ENCODE measurements at places on chromosomes 13 and 19. TPM values are rescaled to one million over a fixed set of nuclear protein-coding genes. Genes with fewer than 3 reads are reported as not detected.
A peak's percentile ranks its signal among the peaks of the same experiment; 100 is the strongest.

Gene CBARP
- total RNA-seq: 7.6 TPM

Gene TINCR
- 2.0 TPM for total RNA-seq

DNA sequence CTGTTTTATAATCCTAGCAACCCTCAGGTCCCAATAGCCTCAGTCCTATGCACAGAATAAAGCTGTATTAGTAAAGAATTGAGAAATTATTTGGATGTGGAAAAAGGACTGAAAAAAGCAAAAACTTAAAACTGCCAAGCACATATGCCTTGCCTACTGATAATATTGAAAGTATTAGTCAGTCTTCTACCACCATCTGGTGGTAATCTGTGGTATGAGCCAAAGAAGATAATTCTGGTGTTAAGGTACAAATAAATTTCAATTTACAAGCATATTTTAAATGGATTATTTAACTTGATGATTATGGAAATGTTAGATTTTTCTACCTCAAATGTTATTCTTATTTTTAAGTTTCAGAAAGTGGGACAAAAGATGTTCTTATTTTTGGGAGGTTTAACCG, 460.3 kb upstream of the KLHL1 start:
- H3K27ac ChIP-seq: no peak overlapping the region
- H3K4me3 ChIP-seq: no peak overlapping the region
- peaks cover 5% of the 10 kb centered on the region for H3K4me1 ChIP-seq
- H3K36me3 ChIP-seq: no peaks in the 10 kb centered on the region
- H3K27me3 ChIP-seq: peaks cover 2% of the 10 kb centered on the region
- DNase-seq: no peak

GRCh38 chr19:16591803-16592556, 19.8 kb upstream of the SLC35E1 start:
- H3K27ac ChIP-seq: no peak overlapping the region
- no peak for DNase-seq
- H3K4me1 ChIP-seq: peaks cover 43% of the 10 kb centered on the region
- H3K36me3 ChIP-seq: no peaks in the 10 kb centered on the region
- no peaks in the 10 kb centered on the region for H3K27me3 ChIP-seq

Gene ING1
- 14.3 TPM for total RNA-seq

DNA sequence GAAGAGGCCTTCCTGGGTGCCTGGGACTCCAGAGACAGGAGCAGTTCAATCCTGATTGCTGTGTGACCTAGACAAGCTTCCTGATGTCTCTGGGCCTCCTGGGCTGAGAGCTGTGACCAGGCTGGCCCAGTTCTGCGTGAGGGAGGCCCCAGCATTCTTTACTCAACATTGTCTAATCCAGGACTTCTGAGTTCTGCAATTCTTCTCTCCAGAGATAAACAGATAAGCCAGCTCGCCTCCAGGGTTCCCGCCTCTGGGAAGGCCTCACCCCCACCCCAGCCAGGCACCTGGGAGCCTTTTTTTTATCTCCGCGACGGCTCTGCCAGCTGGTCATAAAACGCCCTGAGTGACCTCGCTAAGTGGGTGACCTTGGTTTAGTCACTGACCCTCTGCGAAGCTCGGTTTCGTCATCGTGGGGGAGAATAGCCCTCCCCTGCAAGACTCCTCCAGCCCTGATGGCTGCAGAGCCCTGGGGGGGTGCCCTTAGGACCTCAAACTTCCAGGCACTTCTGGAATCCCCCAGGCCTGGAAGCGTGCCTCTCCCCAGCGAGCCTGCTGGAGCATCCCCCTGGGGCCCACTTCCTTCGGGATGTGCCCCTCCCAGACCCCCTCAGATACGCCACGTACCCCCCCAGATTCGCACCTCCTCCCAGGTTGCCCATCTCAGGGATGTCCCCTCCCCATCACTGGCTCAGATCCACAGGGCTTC, 1.9 kb downstream of the SULT2B1 start:
- no peaks in the 10 kb centered on the region for H3K36me3 ChIP-seq
- H3K4me1 ChIP-seq: peaks cover 11% of the 10 kb centered on the region
- peaks cover 5% of the 10 kb centered on the region for H3K27me3 ChIP-seq

DNA sequence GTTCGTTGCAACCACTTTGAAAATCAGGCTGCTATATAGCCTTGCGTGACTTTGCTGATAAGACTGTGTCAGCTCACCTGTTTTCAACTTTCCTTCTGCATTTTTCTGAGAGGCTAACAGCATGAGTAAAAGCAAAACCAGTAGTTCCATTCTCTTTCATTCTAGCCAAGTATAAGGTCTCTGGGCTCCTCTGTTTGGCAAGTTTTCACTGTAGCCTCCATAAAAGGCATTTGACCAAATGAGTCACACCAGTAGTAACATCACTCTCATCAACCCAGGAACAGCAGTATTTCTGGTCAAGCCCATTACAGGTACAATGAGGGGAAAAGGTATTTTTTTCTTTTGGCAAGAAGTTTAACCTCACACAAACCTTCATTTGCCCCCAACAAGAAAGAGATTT, 1149.8 kb upstream of the MIR17HG start:
- no peak for DNase-seq
- H3K4me3 ChIP-seq: no peak overlapping the region
- H3K27me3 ChIP-seq: no peaks in the 10 kb centered on the region

Gene RNASEH2B
- total RNA-seq: 23.5 TPM

DNA sequence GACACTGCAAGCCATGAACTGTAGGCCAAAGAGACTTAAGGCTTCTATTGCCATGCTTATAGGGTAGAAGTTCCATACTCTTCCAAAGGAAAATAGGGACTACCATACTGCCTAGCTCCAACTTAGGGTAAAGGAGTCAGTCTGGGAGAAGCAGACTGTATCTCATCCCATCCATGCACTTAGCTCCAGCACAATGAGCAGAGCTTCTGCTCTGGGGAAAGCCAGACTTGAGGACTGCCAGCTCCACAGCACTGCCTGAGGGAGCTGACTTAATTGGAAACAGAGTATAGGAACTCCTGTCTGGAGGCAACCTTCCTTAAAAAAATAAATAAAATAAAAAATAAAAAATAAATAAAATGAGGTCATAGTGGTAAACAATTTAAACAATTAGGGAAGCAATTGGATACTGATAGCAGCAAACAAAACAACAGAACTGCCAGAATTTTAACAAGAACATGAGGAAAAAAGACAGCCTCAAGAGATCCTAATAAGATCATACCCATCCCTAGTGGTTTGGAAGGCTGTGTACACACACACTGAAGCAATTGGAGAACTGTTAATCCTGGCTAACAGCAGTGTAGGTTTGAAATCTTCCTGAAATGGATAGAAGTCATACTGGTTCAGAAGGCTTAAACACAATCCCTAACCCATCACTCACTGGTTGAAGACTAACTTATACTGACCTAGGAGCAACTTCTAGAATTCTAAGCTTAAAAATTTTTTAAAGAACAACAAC, 550.1 kb downstream of the TBC1D4 start:
- no peak overlapping the region for H3K27ac ChIP-seq
- no peaks in the 10 kb centered on the region for H3K27me3 ChIP-seq
- peaks cover 3% of the 10 kb centered on the region for H3K36me3 ChIP-seq
- H3K4me1 ChIP-seq: peaks cover 14% of the 10 kb centered on the region
- no peak overlapping the region for H3K4me3 ChIP-seq

GRCh38 chr19:16041299-16041990, 34.9 kb upstream of the TPM4 start:
- no peaks in the 10 kb centered on the region for H3K36me3 ChIP-seq
- H3K27ac ChIP-seq: peak overlapping the region; percentile 74
- H3K4me3 ChIP-seq: peak overlapping the region; percentile 52
- no peaks in the 10 kb centered on the region for H3K27me3 ChIP-seq

Gene CA11
- 9.1 TPM for total RNA-seq

Gene NCR1
- total RNA-seq: not detected

Gene KLK14
- not detected for total RNA-seq

- no peak for DNase-seq
- H3K27me3 ChIP-seq: peaks cover 8% of the 10 kb centered on the region
- H3K27ac ChIP-seq: no peak overlapping the region
- H3K36me3 ChIP-seq: no peaks in the 10 kb centered on the region
These were observed 127.8 kb upstream of the SPACA7 start for GRCh38 chr13:112248406-112248760.

- H3K4me1 ChIP-seq: no peaks in the 10 kb centered on the region
- no peaks in the 10 kb centered on the region for H3K27me3 ChIP-seq
- H3K27ac ChIP-seq: no peak overlapping the region
These were observed 180.6 kb upstream of the TMTC4 start for GRCh38 chr13:100855151-100855550.

DNA sequence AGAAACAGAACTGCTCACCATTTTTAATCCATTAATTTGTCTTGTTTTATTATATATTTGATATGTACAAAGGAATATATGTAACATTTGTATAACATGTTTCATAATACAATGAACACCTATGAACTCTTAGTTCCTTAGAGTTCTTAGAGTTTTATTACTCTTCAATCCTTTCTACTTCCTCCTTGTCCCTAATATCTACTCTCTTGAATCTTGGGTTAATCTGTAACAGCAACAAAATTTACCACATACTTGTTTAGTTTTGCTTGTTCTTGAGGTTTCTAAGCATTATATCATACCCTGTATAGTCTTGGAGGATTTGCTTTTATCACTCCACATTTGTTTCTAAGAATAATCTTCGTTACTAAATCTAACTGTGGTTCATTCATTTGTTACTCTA, 151.4 kb downstream of the PDS5B start:
- peak overlapping the region; percentile 38 for H3K27ac ChIP-seq
- peaks cover 43% of the 10 kb centered on the region for H3K4me1 ChIP-seq
- H3K27me3 ChIP-seq: no peaks in the 10 kb centered on the region
- H3K36me3 ChIP-seq: peaks cover 4% of the 10 kb centered on the region
- no peak for DNase-seq

- DNase-seq: no peak
- no peaks in the 10 kb centered on the region for H3K27me3 ChIP-seq
- no peak overlapping the region for H3K27ac ChIP-seq
- no peaks in the 10 kb centered on the region for H3K36me3 ChIP-seq
- H3K4me1 ChIP-seq: no peaks in the 10 kb centered on the region
These were observed 980.4 kb downstream of the SLITRK5 start for GRCh38 chr13:88651531-88651930.

GRCh38 chr19:46068345-46069258, 27.8 kb upstream of the IGFL4 start:
- no peak for DNase-seq
- H3K27me3 ChIP-seq: peaks cover 31% of the 10 kb centered on the region
- H3K4me3 ChIP-seq: no peak overlapping the region
- peaks cover 3% of the 10 kb centered on the region for H3K36me3 ChIP-seq
- H3K27ac ChIP-seq: peak overlapping the region; percentile 81
- peaks cover 44% of the 10 kb centered on the region for H3K4me1 ChIP-seq

Gene TUBB4A
- 0.99 TPM for total RNA-seq

- H3K36me3 ChIP-seq: no peaks in the 10 kb centered on the region
- peaks cover 21% of the 10 kb centered on the region for H3K4me1 ChIP-seq
- H3K27ac ChIP-seq: peak overlapping the region; percentile 15
- H3K4me3 ChIP-seq: no peak overlapping the region
- no peaks in the 10 kb centered on the region for H3K27me3 ChIP-seq
These were observed 1713.2 kb upstream of the SLC10A2 start for GRCh38 chr13:104779311-104779993.

Gene HCST
- 0.50 TPM for total RNA-seq

Gene PSPN
- 3.4 TPM for total RNA-seq

- H3K27me3 ChIP-seq: no peaks in the 10 kb centered on the region
- peaks cover 1% of the 10 kb centered on the region for H3K36me3 ChIP-seq
- no peak overlapping the region for H3K27ac ChIP-seq
- no peak overlapping the region for H3K4me3 ChIP-seq
- DNase-seq: no peak
These were observed 9.7 kb upstream of the DPRX start for GRCh38 chr19:53621885-53622740.

GRCh38 chr19:40383668-40384248, 6.2 kb downstream of the HIPK4 start:
- no peak overlapping the region for H3K4me3 ChIP-seq
- DNase-seq: no peak
- no peaks in the 10 kb centered on the region for H3K27me3 ChIP-seq

DNA sequence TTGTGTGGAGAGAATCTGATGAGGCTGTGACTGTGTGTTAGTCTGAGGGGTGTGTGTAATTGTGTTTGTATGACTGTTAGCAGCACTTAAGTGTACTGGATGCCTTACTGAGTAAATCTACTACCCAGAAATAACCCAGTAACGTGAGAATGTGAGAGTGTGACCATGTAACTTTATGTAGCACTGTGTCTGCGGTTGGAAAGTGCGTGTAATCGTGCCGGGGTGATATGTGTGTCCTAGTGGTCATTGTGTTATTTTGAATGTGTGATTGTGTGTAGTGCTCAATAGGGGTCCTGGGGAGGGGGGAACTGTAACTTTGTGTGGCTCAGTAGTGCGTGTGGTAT, 550 bp downstream of the ZNF383 start:
- peaks cover 17% of the 10 kb centered on the region for H3K36me3 ChIP-seq
- peaks cover 26% of the 10 kb centered on the region for H3K4me1 ChIP-seq
- no peaks in the 10 kb centered on the region for H3K27me3 ChIP-seq

DNA sequence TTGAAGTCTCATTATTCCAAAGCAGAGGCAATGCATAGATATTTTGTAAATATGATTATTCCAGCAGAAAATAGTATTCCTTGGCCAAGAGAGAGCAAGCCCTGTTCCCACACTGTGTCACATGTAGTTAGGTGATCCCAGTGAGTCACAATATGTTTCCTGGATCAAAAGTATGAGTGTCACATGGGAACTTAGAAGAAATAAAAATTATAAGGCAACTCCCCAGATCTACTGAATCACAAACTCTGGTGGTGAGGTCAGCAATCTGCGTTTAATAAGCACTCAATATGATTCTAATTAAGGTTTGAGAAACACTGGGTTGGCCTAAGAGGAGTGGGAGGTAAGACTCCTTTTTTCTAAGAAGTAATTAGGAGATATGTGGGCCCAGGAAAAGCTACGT, 1504.5 kb upstream of the PCDH20 start:
- no peaks in the 10 kb centered on the region for H3K27me3 ChIP-seq
- H3K4me1 ChIP-seq: no peaks in the 10 kb centered on the region
- no peak overlapping the region for H3K4me3 ChIP-seq
- no peak overlapping the region for H3K27ac ChIP-seq
- H3K36me3 ChIP-seq: no peaks in the 10 kb centered on the region

- no peak overlapping the region for H3K27ac ChIP-seq
- no peak for DNase-seq
- H3K4me3 ChIP-seq: no peak overlapping the region
- peaks cover 17% of the 10 kb centered on the region for H3K27me3 ChIP-seq
- H3K36me3 ChIP-seq: no peaks in the 10 kb centered on the region
- H3K4me1 ChIP-seq: no peaks in the 10 kb centered on the region
These were observed 69.5 kb upstream of the MCF2L start for GRCh38 chr13:112899281-112900225.

Gene PALM3
- total RNA-seq: 0.82 TPM

DNA sequence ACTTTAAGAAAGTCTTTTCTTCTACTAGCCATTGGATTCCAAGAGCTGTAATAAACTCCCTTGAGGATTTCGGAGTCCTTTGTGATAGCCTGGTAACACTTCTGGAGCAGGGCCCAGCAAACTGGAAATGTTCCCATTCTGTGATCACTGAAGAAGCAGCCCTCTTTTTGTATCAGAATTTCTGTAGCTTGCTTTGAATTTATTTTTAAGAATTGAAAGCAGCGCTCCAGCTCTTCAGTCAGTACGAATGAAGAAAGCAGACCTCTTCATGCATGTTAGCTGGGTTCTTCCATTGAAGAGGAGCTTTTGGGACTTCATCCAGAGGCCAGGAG, 141.5 kb downstream of the AKAP11 start:
- peaks cover 13% of the 10 kb centered on the region for H3K27me3 ChIP-seq
- no peak overlapping the region for H3K4me3 ChIP-seq
- peaks cover 9% of the 10 kb centered on the region for H3K4me1 ChIP-seq
- no peak for DNase-seq

Data from chondrocyte (in vitro differentiated cells).